Ureter (tissue), 1 donor: ENCODE measurements at places on chromosomes 2 and 18. TPM values are rescaled to one million over a fixed set of nuclear protein-coding genes. Genes with fewer than 3 reads are reported as not detected.

The DHRS9 gene
- total RNA-seq, result 1.1 TPM

GRCh38 chr2:176234156-176234555, 35.1 kb upstream of the MTX2 start:
- no peak for DNase-seq

DNA sequence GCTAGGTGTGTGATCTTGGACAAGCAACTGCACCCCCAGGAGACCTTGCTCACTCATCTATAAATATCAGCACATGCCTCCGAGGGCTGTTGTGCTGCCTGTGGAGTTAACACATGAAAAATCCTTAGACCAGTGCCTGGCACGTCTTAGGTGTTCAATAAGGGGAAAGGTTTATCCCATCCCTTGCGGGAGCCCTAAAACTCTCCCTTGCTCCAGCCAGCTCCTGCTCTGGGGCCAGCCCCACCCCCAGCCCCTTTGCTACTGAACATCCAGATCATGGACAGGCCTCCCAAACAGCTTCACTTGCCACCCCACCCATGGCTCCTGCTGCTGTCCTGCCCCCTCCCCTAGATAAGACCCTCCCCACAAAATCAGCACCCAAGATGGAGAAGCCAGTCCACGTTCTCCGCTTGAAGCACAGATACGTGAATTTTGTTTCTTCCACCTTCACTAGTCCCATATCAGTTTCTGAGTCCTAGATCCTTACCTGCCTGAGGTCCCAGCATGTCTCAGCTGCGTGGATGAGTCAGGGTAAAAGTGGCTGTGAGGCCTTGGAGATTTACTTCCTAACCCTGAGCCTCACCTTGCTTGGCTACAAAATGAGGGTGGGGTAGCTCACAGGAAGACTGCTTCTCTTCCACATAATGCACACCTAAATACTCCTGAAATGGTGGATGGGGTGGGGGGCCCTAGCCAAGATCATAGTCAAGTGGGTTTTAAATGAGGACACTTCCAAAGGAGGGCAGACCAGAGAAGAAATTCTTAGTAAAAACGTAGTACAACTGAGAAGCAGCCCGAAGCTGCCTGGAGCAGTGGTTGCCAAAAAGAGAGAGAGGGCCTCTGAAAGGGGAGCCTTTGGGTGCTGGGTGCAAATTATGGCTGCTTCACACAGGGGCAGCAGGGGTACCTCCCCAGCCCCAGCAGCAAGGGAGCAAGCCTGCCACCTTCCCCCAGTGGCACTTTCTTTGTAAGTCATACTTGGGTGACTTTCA, 40.4 kb downstream of the C1QL2 start:
- DNase-seq, result peak; percentile 23

DNA sequence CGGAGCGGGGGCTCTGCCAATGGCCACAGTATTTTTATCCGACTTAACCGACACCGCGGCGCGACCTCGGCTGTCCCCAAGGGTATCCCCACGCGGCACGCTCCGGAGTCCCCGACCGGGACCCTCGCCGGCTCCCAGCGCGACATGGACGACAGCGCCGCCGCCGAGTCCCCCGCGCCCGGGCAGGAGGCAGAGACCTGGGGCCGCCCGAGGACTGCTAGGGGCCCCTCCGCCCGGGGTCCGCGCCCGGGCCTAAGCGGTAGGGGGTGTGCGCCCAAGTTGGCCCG, 468 bp downstream of the UXS1 start:
- no peak for DNase-seq

- no peak for DNase-seq
Observed at GRCh38 chr2:172647439-172647838, 88.2 kb upstream of the RAPGEF4 start.

DNA sequence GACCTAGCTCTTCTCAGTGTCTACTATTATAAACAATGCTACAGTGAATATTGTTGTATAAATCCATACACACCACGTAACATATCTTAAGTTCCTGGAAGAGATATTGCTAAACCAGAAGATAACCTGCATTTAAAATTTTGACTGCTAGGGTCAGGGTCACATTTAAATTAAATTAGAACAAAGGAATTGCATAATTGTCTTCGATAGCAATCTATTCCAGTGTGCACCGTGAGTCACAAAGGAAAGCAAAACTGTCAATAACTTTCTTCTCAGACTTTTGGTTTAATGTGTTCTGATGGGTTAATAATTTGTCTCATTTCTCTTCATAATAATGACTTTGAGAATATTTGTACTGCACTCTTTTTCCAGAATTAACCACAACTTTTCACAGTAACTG, 4.2 kb downstream of the GEN1 start:
- no peak for DNase-seq
